ENCODE measurements at places on chromosomes 12 and 14. TPM values are rescaled to one million over a fixed set of nuclear protein-coding genes. Genes with fewer than 3 reads are reported as not detected.

GRCh38 chr14:96874127-96874526 is 76.9 kb downstream of the VRK1 start:
- H3K4me3 ChIP-seq = no peak overlapping the region
- no peaks in the 10 kb centered on the region for H3K27me3 ChIP-seq
- no peaks in the 10 kb centered on the region for H3K36me3 ChIP-seq
- DNase-seq = no peak
- H3K4me1 ChIP-seq = no peaks in the 10 kb centered on the region

GRCh38 chr12:122022393-122023338 is 982 bp downstream of the BCL7A start:
- H3K4me3 ChIP-seq = peak overlapping the region; percentile 65
- H3K36me3 ChIP-seq = no peaks in the 10 kb centered on the region
- peaks cover 52% of the 10 kb centered on the region for H3K4me1 ChIP-seq

GRCh38 chr12:75853626-75854025 is 177.9 kb downstream of the PHLDA1 start:
- H3K27ac ChIP-seq = no peak overlapping the region
- DNase-seq = no peak
- H3K36me3 ChIP-seq = no peaks in the 10 kb centered on the region
- no peak overlapping the region for H3K4me3 ChIP-seq

GRCh38 chr12:95504140-95504539 is 30.2 kb downstream of the METAP2 start:
- no peaks in the 10 kb centered on the region for H3K27me3 ChIP-seq
- DNase-seq = peak; percentile 55
- H3K4me1 ChIP-seq = peaks cover 16% of the 10 kb centered on the region
- no peaks in the 10 kb centered on the region for H3K36me3 ChIP-seq
- H3K4me3 ChIP-seq = no peak overlapping the region

- no peaks in the 10 kb centered on the region for H3K36me3 ChIP-seq
- no peak for DNase-seq
- no peak overlapping the region for H3K4me3 ChIP-seq
- peaks cover 10% of the 10 kb centered on the region for H3K4me1 ChIP-seq
- no peak overlapping the region for H3K27ac ChIP-seq
Measured at GRCh38 chr12:25422241-25422640, 130.8 kb downstream of the LMNTD1 start.

MYF6 gene
- not detected for total RNA-seq

Data from body of pancreas (tissue), 4 donors.